ENCODE measurements at places on chromosomes 6 and 20. TPM values are rescaled to one million over a fixed set of nuclear protein-coding genes. Genes with fewer than 3 reads are reported as not detected.

Gene DACT2
- total RNA-seq, result 2.5 TPM

Gene PKHD1
- total RNA-seq, result 33.0 TPM

Gene FAM83B
- 7.3 TPM for total RNA-seq

GRCh38 chr20:45059022-45059728, 41.8 kb downstream of the KCNS1 start:
- no peak for DNase-seq

- no peak for DNase-seq
Measured at GRCh38 chr6:149220882-149221773, 96.4 kb upstream of the TAB2 start.

All from pancreas (tissue), 10 donors.